ENCODE measurements at places on chromosomes 12 and 14.

DNA sequence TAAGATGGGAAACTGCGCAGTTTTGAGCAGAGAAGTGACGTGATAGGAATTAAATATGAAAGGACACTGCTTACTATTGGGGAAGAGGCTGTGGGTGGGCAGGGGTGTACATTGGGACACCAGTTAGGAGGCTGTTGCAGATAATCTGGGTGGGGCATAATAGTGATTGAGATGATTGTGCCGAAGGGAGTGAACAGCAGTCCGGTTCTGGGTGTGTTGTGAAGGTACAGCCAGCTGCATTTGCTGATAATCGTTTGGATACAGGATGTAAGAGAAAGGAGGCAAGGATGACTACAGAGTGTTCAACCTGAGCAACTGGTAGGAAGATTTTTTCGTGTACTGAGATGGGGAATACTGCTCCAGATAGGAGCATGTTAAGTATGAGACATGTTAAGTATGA is 205.2 kb upstream of the NEDD1 start:
- DNase-seq = no peak

DNA sequence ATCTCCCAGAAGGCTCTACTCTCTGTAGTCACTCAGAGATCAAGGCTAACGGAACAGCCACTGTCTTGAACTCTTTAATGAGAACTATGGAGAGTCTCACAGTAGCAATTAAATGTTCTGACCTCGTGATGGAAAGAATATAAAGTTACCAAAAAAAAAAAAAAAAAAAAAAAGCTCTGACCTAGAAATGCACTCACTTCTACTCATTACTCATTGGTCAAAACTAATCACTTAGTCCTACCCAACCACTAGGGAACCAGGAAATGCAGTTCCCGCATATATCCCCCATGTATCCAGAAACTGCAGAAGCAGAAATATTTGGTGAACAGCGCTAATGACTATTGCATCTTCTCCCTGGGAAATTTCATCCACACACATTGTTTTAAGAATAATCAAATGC is 29.5 kb upstream of the C12orf76 start:
- no peak for DNase-seq

- DNase-seq = no peak
Measured at GRCh38 chr12:105590571-105590970, 260.1 kb downstream of the C12orf75 start.

DNA sequence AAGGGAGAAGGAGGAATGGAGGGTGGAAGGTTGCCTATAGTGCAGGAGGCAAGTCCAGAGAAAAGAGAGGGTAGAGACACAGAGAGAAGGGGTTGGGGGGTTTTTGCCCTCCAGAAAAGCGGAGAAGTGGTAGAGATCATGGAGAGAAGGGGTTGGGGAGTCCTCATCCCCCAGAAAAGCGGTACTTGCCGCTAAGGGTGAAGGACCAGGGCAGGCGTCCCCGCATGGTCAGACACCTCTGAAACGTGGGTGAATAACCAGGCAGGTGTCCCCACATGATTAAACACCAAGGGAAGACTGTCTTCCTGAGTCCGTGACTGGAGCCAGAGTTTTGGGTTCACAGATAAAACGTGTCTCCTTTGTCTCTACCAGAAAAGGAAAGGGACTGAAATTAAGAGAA is 439.0 kb downstream of the SOX5 start:
- DNase-seq = no peak

DNA sequence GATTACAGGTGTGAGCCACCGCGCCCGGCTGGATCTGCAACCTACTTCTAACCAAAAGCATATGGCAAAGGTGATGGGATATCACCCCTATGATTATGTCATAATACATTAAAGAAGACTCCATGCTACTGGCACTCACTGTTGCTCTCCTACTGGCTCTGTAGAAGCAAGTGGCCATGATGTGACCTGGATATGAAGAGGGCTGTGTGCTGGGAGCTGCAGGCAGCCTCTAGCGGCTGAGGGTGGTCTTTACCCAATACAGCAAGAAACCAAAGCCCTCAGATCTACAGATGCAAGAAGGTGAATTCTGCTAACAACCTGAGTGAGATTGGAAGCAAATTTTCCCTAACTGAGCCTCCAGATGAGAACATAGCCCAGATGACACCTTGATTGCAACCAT is 34.2 kb upstream of the TRIM9 start:
- DNase-seq = no peak

- DNase-seq = no peak
Measured at GRCh38 chr14:64806202-64806861, 73.4 kb downstream of the SPTB start.

- no peak for DNase-seq
Measured at GRCh38 chr14:104425171-104425681, 154.3 kb upstream of the C14orf180 start.

DNA sequence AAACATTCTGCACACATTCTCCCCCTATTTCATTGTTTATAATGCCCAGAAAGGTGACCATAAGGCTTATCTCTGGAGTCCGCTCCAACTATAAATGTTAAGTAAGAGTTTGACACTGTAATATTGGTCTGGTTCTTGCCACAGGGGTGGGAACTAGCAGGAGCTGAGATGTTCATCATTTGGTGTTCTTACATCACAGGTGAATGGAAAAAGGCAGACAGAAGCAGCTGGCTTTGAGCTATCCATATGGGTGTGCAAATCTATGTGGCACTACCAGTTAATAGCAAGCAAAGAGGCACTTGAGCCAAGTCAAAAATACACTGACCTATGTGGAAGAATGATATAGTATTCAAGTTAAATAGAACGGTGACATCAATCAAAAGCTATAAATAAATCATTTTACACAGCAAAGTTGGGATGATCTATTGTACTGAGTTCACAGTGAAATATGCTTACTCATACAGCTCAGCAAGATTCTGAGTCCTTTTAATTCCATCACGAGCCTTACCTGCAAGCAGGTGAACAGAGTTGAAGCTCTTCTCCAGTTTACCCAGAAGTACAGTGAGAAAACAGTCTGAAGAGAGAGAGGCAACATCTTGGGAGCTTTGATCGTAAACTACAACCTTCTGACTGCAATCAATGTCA is 43.2 kb downstream of the DUSP16 start:
- DNase-seq = no peak

DNA sequence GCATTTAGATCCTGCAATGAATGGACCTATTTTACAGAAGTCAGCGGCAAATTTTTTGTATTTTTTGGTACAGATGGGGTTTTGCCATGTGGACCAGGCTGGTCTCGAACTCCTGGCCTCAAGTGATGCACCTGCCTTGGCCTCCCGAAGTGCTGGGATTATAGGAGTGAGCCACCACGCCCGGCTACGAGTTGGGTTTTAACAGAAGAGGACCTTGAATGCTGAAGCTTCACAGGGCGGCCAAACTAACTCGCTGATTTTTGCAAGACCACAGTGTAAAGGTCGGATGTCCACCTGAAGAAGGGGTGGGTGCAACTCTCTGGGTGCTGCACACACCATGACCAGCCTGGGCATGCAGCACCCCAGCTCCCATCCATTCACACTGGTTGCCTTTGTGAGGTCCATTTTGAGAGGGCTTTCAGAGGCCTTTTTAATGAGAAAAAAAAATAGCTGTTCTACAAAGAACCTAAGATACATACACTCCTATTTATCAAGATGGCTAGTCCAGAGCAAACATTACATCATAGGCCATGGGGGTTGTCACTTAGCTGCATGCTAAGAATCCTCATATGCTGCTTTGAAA is 21.6 kb upstream of the CDK2AP1 start:
- no peak for DNase-seq

GRCh38 chr12:58761308-58761707 is 159.0 kb downstream of the LRIG3 start:
- DNase-seq = no peak

GRCh38 chr14:43745746-43746145 is 761.3 kb downstream of the FSCB start:
- DNase-seq = no peak

GRCh38 chr12:79058342-79058741 is 193.8 kb downstream of the SYT1 start:
- DNase-seq = no peak

DNA sequence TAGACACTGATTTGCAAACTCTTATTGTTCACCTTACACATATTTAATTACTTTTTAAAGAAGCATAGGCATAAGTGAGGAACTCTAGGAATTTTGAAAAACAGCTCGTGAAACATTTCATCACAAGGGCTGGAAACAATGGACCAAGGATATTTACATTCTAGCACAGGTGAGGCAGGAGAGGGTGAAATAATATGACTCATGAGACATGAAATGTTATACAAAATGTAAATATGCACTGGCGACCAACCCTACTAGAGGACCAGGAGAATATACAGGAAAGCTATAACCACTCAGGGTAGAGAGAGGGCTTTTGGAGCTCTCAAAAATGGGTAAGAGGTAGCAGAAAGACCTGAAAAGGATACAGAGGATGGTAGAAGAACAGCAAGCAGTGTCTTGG is 115.3 kb downstream of the PTGER2 start:
- no peak for DNase-seq

Data from NCI-H1694 treated with DMSO at 0.1 percent for 48 hours (cell line).